NCI-H1105 treated with DMSO at 0.1 percent for 48 hours (cell line): ENCODE measurements at places on chromosomes 11 and 22.

GRCh38 chr11:28245131-28245530, 136.9 kb downstream of the METTL15 start:
- no peak for DNase-seq

DNA sequence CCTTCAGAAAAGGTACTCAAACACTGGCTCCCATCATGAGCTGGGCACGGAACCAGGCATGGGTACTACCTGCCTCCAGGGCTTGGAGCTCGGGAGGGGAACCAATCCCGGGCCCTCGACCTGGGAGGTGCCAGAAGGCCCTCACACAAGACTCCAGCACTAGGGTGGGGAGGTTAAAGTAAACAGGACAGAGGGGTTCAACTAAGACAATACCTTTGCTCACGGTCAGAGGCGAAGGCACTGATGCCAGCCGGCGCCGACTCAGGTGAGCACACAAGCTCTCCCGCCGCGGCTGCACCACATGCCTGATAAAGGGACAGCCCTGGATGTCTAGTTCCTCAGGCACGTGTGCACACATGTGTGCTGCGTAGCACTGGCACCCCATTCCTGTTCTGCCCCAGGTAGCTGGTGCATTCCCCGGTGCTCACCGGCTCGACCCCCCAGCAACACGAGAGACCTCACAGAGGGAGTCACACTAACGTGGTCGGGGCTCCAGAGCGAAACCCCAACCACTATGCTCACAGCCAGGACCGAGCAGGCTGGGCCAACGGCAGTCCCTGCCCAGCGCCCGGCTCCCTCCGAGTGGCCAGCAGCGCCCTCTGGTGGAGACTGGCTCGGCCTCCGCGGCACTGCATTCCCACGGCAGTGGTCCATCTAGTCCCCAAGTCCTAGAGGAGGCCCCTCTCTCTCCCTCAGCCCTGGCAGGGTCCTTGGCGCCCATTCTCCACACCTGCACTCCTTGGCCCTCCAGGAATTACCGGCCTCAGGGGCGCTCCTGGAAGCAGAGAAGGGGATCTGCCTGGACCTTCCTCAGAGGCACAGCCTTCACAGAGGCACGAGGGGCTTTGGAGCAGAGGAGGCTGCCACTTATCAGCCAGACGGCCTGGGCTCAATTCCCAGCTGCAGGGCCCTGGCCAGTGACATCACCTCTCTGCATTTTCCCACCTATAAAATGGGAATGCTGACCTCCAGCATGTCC, 28.8 kb upstream of the MOB2 start:
- peak; percentile 20 for DNase-seq

GRCh38 chr11:28738549-28738948, 630.4 kb downstream of the METTL15 start:
- DNase-seq = no peak

DNA sequence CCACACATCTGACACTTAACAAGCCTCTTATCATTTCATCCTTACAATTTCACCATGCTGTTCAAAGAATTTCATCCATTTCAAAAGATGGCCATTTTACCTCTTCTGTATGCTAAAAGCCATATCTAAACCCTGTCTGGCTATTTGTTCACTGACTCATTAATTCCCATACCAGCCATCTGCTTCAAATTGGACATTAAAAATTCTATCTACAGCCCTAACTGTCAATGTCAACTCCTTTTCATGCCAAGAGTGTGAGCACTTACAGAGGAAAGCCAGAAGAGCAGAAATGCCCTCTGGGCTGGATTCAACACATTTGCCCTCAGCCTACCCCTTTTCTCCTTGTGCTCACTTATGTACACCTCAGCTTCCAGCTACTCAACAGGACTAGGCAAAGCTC, 59.2 kb downstream of the SYTL2 start:
- DNase-seq = no peak

GRCh38 chr11:11407065-11407762, 54.2 kb upstream of the CSNK2A3 start:
- DNase-seq = peak; percentile 84

DNA sequence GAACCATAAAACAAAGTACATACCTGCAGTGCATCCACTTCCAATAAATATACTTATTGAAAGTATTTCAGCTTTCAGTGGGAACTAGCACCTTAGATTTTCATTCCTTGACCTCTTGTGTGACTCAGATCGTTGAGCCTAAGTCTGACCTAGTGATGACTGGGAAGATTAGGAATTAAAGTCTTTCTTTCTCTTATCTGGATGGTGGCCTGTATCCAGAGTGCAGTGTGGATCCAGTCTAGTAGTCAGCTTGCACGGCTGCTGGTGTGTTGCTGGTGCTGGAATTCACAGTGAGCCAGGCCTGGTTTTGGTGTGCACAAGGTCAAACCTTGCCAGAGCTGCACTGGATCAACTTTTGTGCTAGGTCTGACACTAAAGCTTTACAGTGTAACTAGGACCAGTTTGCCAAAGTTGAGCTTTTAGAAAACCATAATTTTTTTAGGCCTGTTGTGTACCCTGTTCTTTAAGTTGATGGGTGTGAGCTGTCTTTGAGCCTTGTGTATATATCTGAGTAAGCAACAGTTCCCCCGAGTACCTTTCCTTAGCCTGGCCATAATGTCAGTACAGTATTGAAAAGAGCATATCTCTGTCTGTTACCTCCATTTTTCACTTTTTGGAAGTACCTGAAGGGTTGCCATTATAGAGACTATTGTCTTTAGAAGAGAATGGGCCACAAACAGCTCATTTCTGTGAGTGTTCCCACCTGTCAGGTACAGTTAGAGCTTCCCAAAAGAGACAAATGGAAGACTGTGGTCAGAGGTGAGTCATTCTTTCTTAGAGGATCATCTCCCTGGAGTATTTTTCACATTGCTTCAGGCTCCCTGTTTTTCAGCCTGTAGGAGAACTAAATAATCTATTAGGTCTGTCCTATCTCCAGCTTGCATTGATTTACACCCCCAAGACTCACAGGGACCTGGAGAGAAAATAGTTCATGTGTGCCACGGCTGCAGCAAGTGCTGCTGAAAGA, 89.8 kb downstream of the ALX4 start:
- DNase-seq = no peak

GRCh38 chr11:117313091-117313490, 3.0 kb downstream of the BACE1 start:
- DNase-seq = no peak

DNA sequence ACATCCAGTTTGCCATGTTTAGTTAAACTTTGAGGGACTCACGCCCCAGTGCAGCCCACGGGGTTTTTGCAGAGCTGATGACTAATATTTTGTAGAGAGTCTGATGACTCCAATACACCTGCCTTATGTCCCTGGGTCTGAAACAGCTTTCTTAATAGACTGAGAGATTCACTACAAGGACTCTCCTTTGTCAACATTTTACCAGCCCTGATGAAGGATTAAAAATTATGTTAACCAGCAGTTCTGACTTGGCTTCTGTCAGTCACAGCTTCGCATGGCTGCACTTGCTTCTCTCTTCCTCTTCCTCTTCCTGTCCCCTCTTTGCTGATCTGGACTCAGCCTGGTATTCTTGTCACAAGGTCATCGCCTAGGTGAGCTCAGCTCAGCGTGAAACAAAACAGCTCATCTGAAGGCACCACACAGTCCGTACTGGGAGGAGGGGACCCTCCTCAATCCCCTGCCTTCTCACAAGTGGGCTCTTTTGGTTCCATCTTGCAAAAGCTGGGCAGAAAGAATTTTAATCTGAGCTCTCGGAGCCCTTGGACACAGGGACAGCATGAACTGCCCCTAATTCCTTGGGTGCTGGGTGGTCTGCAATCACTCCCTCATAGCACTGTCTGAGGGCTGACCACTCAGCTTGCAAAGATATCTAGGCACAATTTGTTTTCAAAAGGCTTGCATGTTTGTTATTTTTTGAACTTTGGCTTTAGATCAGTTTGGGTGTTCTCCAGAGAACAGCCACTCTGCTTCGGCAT, 38.1 kb upstream of the POU2AF1 start:
- DNase-seq = no peak

DNA sequence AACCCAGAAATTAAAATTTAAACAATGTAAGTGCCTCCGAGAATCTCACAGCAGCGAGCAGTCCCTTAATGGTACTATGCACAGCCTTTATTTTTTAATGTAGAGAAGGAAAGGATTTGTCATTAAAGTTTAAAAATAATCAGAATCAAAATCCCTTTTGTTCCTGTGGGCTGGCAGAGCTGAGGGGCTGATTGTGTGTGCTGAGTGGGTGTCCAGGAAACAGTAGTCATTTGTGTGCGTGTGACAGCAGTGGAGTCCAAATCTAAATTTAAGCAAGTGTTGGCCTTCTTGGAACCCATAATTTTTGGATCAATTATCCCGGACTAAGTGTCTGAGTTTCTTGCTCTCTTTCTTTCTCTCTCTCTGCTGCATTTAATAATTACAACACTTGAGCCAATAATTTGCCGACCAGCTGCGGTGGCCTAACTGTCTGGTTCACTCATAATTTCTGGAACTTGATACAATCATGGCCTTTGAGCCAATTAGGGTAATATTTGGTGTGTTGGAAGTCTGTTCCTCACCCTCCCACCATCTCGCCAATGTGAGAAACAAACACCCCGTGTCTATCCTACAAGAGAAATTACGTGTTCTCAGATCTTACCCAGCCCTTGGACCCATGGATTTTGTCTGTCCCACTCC, 528.0 kb downstream of the SOX6 start:
- peak; percentile 82 for DNase-seq

DNA sequence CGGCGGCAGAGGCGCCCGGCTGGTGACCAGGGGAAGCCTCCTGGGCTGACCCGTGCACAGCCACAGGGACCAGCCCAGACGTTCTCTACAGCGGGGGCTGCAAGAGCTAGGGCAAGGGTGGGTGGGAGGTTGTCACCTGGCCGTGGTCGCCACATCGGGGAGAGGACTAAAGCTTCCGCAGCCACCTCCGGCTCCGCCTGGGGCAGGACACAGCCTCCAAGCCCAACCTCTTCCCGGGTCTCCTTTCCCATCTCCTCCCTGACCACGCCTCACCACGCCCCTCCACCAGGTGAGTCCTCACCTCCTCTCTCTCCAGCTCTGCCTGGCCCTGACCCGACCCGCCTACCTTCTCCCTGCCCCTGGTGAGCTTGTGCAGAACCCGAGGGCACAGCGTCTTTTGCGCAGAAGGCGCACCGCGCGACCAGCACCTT, 75.9 kb upstream of the LMO1 start:
- DNase-seq = no peak

GRCh38 chr11:66492161-66492865, 12.1 kb downstream of the DPP3 start:
- DNase-seq = peak; percentile 14

GRCh38 chr11:23112987-23113886, 253.0 kb upstream of the CCDC179 start:
- peak; percentile 80 for DNase-seq

DNA sequence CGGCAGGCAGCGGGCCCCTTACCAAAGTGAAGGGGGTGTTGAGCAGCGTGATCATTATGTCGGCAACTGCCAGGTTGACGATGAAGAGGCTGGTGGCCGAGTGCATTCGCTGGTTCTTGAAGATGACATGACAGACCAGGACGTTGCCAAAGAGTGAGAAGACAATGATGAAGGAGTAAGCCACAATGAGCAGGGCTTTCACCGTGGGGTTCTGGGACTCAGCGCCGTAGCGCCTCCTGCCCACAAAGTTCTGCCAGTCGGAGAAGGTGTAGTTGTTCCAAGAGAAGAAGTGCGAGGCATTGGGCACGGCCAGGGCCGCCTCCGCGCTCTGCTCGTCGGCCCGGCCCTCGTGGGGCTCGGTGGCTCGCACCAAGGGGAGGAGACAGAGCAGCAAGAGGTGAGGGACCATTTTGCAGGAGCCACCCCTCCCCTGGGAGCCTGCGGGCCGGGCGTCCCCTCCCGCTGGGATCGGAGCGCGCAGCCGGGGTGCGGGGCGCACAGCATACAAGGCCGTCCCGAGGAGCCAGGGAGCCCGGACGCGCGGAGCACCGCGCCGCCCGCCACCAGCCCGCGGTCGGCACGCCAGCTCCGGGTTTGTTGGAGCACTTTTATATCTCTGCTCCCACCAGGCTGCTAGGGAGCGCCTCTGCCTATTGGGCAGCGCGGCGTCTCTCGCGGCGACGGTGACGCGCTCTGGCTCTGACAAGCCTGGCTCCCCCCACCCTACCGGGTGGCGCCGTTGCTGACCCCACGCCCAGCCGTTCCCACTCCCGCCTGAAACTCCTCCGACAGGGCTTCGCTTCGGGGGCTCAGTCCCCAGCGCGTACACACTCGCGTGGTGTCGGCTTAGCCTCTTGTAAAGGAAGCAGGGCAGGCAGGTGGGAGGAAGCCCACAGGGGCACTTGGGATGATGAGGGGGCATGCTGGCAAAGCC, at the start of gene GPR83:
TSS of gene GPR83 (minus strand) at position 581 of the 934 bp plus-strand sequence. CDS start at position 409, 172 bp downstream.
- DNase-seq = peak; percentile 63
